Aorta (tissue), 5 donors: ENCODE measurements at places on chromosomes 4 and X.

GRCh38 chrX:53071604-53072417 lies 10.4 kb upstream of the TSPYL2 start:
- peak; percentile 64 for DNase-seq

- peak; percentile 77 for DNase-seq
Measured at GRCh38 chr4:93814722-93815121, 13.8 kb upstream of the ATOH1 start.

DNA sequence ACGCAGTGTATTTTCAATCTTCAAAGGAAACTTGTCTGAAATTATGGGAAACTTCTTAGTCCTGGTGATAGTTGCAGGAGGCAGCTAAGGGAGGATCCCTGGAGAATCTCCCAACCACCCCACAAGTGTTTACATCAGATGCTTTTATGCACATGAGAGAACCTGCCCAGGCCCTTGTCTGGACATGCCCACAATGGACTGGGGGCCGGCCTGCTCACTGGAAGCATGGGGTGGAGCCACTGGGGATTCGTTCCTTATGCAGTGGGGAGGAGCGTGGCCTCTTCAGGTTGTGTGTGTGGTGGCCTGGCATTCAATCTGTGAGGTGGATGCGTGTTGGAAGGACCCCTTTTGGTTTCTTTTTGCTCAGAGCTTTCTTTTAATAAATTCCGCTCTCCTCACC lies 398.7 kb upstream of the PPP1R2C start:
- no peak for DNase-seq

DNA sequence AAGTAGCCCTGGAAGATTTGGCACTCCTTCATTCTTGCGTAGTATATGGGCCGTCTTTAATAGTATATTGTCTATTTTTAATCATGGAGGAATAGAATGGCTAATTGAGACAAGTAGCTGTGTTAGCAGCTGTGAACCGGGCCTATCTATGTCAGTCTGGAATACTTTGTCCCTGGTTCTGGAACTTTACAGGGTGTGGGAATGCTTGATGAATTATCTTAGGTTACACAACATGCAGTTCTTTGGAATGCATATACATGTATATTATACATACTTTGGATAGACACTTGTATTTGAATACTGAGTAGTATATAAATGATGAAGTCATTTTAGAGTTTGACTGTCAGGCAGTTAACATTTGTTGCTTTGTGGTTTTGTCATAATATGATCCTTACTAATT lies 37.4 kb downstream of the PDLIM5 start:
- no peak for DNase-seq

GRCh38 chrX:100928660-100929613 lies at the start of gene XKRX:
XKRX (minus strand) TSS chrX:100928917; CDS start chrX:100928304, 613 bp downstream.
- peak; percentile 52 for DNase-seq

- no peak for DNase-seq
Measured at GRCh38 chrX:93120805-93121204, 552.6 kb downstream of the NAP1L3 start.

- DNase-seq = no peak
Measured at GRCh38 chrX:45622538-45622937, 421.9 kb upstream of the DIPK2B start.

DNA sequence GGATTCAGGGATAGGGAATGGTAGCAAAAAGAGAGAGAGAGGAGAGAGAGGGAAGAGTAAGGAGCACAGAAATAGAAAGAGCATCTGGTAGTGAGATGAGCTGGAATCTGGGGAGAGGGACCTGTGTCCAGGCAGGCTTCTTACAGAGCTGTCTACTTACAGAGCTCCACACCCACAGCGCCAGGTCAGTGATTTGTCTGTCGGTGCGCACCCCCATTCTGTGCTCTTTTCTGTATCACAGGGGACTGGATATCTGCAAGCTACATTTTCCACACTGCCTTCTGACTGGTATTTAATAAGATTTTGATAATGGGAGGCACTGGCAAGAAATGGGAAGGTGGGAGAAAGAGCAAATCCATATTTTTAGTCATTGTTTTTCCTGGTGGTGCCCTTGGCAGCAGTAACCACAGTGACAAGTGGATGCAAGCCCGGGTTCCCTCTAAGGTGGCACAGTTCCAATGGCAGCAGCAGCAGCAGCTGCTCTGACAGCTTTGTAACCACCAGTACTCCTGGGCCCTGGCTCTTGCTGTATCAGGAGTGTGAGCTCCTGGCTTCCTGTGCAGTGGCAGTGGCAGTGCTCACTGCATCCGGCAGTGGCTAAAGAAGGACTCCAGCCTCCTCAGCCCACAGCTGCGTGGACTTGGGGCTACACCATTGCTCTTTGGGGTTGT lies 300.5 kb downstream of the TRIML1 start:
- peak; percentile 54 for DNase-seq

GRCh38 chrX:103396186-103396585 lies 19.8 kb downstream of the BEX3 start:
- DNase-seq = no peak

GRCh38 chr4:148215202-148215601 lies 227.0 kb downstream of the NR3C2 start:
- no peak for DNase-seq

DNA sequence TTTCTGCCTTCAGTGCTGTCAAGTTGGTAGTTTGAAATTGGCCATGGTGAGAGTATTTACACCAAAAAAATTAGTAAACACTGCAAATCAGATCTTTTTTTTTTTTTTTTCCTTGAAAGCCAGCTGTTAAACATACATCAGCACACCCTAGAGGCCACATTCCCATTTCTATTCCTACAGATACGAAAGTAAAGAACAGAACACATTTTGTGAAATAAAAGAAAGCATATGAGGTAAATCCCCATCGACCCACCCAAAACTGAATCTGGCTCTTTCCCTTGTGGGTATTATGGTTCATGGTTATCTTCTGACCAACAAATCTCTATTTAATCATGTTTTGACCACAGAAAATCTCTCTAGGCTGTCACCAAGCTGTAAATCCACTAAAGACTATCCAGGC lies 41.8 kb upstream of the AP1AR start:
- DNase-seq = no peak

DNA sequence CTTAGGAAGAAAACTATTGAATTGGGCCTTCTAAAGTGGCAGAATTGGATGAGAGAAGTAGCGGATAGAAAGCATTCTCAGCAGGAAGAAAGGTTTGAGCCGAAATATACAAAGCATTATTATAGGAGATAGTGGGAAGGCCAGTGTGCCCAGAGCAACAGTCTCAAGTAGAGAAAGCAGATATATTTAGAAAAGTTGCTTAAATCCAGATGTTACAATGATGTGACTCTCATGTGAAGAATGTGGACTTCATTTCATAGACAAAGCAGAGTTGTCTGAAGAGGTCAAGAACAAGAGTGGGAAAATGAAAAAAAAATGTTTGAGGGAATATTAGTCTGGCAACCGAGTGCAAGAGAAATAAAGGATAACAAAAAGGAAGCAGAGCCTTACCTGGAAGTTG lies 66.9 kb downstream of the SYNPO2 start:
- no peak for DNase-seq

DNA sequence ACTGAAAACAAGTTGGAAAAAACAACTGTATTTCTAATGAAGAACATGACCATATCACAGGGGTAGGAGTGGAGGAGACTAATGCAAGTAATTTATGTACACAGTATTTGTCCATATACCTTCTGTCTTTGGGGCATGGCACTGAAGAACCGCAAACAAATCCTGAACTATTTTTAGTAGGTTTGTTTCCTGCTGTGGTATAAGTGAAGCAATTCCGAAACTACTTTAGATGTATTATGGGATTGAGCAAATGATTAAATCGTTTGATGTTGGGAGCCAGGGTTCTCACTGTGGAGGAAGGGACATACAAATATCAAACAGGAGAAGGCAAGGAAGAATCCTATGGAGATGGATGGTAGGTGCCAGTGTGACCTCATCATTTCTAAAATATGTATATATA lies 18.9 kb upstream of the SH3KBP1 start:
- no peak for DNase-seq

GRCh38 chr4:159178151-159178546 lies 75.3 kb downstream of the RAPGEF2 start:
- no peak for DNase-seq

DNA sequence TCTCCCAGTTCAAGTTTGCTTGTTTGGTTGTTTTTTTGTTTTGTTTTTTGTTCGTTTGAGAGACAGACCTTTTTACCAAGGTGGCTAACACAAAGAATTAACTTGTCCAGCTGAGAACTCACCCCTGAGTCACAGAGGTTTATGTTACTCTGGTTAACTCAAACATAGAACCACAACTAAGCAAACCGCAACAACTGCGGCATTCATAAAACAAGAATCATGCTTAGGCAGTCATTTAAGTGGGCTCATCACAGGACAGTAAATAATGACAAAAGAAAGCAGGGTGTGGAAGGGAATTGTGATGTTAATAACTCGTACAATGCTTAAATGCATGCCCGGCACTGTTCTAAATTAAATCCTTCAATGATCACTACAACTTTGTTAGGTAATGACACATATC lies 24.7 kb upstream of the IL13RA1 start:
- no peak for DNase-seq

DNA sequence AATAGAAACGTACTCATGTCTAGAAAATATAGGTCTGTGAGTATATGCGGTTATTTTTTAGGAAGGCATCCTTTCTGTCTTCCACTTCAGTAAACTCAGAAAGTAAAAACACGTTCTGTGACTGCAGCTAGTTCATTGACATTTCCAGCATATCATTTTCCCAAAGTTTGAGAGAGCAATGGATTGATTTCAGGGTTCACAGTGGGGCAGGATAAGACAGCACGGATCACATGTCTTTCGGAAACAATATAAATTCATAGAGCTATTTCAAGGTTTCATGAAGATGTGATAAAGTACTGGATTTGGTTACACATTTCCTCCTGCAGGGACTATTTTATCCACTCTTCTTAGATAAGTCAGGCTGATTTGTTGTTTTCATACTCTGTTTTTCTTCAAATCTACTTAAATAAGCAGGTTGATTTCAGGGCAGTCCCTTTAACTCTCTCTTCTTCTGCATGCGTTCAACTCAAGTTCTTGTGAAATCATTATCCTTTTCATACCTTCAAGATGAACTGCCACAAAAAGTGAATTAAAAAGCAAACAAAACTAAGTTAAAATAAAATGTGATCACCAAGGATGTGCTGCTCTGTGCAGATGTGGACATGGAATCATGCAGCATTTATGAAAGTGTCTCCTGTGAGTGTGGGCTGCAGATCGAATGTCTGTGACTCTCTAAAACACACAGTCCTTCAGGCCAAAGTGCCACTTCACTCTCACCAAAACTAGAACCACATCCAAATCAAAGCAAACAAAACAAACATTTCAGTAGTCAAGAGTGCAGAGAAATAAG lies 187.7 kb downstream of the UNC5C start:
- no peak for DNase-seq

GRCh38 chrX:21873063-21873775 lies 17.4 kb downstream of the YY2 start:
- DNase-seq = no peak

DNA sequence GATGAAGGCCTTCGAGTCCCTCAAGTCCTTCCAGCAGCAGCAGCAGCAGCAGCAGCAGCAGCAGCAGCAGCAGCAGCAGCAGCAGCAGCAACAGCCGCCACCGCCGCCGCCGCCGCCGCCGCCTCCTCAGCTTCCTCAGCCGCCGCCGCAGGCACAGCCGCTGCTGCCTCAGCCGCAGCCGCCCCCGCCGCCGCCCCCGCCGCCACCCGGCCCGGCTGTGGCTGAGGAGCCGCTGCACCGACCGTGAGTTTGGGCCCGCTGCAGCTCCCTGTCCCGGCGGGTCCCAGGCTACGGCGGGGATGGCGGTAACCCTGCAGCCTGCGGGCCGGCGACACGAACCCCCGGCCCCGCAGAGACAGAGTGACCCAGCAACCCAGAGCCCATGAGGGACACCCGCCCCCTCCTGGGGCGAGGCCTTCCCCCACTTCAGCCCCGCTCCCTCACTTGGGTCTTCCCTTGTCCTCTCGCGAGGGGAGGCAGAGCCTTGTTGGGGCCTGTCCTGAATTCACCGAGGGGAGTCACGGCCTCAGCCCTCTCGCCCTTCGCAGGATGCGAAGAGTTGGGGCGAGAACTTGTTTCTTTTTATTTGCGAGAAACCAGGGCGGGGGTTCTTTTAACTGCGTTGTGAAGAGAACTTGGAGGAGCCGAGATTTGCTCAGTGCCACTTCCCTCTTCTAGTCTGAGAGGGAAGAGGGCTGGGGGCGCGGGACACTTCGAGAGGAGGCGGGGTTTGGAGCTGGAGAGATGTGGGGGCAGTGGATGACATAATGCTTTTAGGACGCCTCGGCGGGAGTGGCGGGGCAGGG lies 568 bp downstream of the HTT start:
- DNase-seq = peak; percentile 85

- DNase-seq = no peak
Measured at GRCh38 chr4:174292473-174292872, 8.8 kb downstream of the CEP44 start.

DNA sequence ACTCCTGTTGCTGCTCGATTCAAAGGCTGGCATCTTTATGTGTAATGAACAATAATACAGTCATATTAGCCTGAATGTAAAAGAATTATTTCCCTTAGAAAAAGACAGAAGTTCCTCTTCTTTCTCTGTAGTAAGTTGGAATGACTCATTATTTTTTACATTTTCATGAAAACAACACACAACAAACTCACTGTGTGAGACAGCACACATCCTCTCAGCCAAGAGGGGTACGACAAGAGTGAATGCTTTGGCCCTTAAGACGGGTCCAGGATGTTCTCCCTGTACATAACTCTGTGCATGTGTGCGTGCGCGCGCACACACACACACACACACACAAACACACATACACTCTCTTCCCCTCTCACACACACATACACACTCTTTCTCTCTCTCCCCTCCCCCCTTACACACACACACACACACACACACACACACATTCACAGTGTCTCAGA lies 72.8 kb downstream of the MANBA start:
- no peak for DNase-seq

GRCh38 chr4:112938461-112939058 lies 110.9 kb upstream of the ANK2 start:
- no peak for DNase-seq

GRCh38 chr4:5142726-5143125 lies 91.4 kb downstream of the STK32B start:
- DNase-seq = no peak

DNA sequence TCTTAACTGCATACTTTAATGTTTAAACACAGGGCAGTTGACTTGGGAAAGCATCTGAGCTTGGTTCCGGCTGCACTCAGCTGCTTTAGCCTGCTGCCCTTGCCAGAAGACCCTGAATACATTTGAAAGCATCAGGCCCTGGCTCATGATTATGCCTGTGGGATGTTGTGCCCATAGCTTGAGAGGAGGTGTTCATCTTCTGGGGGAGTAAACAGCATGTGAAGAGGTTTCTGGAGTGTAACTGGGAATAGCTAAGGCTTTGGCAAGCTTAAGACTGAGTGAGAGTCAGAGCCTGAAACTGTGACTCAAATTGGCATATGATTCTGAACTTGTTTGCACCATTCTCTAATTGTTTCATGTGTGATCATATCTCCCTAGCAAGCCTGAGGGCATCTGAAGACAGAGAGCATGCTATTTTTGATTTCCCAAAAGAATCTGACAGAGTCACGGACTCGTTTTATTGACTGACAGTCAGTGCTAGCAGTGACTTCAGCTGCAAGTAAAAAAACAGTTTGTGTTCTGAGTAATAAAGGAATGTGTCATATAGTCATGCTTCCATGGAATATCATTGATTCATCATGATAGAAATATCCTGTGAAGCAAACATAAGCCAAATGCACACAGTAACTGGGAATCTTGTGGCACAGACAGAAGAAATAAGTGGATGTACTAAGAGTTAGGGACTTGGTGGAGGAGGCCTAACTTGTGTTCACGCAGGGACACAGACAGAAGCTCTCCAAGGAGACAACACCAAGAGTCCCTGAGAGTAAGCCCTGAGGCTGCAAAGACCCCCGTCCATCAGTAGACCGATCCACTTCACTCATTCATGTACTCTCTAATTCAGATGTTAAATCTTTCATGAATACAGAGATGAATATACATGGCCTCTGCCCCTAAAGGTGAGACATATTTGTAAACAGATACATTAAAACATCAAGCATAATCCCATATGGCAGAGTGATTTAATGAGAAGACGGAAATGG lies 100.7 kb downstream of the SYNPO2 start:
- no peak for DNase-seq
